ENCODE measurements at places on chromosomes 6 and 20.

DNA sequence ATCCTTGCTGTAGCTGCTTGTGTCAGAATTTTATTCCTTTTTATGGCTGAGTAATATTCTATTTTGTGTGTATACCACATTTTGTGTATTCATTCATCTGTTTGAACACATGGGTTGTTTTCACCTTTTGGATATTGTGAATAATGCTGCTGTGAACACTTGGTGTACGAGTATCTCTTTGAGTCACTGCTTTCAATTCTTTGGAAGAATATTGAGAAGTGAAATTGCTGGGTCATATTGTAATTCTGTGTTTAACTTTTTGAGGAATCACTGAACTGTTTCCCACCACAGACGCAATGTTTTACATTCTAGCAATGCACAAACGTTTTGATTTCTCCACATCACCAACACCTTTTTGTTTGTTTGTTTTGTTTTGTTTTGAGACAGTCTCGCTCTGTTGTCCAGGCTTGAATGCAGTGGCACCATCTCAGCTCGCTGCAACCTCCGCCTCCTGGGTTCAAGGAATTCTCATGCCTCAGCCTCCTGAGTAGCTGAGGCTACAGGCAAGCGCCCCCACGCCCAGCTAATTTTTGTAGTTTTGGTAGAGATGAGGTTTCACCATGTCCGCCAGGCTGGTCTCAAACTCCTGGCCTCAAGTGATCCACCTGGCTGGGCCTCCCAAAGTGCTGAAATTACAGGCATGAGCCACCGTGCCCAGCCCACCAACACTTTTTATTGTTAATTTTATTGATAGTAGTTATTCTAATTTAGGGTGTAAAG is 21.7 kb downstream of the CPXM1 start:
- DNase-seq = no peak

GRCh38 chr6:135215563-135215962 is 34.5 kb downstream of the MYB start:
- no peak for DNase-seq

DNA sequence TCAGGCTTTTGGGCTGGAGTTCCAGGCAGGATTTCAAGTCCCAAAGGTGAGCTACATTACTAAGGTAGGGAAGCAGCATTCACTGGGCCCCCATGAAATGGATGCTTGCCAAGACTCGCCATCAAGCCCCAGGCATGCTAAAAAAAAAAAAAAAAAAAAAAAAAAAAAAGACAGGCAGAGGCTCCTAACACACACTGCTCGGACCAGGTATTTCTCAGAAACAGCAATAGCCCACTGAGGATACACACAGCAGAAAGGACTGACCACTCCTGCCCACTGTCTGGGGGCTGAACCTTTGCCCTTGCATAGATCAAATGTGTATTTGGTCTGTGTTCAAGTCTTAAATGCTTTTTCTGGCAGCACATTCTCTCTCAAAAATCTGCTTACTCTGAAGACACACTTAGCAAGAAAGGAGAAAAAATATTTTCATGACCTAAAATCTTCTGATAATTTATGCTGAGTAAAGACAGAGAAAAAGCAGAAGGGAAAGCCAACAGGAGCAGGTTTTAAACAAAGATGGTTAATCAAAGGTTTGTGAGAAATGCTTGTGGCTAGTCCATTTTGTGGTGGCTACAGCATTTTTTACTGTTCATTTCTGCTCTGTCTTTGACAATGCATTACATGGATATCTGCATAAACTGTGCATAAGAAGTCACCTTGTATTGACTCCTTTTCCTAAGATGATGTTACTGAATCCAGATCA is 37.9 kb upstream of the BEND6 start:
- no peak for DNase-seq

GRCh38 chr20:4729265-4729664 is 7.6 kb downstream of the PRND start:
- no peak for DNase-seq

- DNase-seq = no peak
Measured at GRCh38 chr6:70129341-70129740, 173.5 kb downstream of the COL9A1 start.

GRCh38 chr6:5081955-5082354 is 3.2 kb upstream of the PPP1R3G start:
- no peak for DNase-seq

GRCh38 chr20:61325718-61326117 is 73.7 kb downstream of the CDH4 start:
- DNase-seq = no peak

DNA sequence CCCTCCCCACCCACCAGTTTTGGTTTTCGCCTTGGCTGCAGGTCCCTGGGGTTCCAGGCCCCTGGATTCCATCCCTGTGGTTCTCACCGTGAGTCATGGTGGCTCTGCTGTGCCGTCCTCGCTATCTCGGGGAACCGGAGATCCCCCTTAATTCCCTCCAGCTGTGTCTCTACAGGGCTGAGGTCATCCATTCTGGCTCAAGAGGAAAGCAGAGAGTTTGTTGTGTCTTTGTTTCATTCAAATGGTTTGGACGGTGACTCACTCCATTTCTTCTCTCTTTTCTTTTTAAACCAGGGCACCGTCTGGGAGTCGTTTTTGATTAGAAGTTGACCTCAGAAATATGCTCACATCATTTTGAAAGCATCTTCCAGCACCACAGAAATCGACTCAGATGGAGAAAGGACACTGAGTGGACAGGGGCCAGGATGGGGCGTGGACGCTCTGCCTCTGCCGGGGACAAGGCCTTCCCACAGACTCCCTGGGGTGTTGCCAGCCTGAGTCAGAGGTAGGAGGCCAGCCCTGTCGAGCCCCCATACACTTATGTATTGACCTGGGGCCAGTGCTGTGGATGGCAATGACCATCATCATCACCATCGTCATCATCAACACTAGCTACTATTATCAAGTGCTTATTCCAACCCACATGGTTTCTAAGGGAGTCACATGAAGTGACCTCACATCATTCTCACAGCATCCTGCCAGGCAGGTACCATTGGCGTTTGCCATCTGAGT is 176.2 kb downstream of the NFATC2 start:
- no peak for DNase-seq

GRCh38 chr20:52379723-52380336 is 188.3 kb upstream of the ZFP64 start:
- DNase-seq = peak; percentile 4

DNA sequence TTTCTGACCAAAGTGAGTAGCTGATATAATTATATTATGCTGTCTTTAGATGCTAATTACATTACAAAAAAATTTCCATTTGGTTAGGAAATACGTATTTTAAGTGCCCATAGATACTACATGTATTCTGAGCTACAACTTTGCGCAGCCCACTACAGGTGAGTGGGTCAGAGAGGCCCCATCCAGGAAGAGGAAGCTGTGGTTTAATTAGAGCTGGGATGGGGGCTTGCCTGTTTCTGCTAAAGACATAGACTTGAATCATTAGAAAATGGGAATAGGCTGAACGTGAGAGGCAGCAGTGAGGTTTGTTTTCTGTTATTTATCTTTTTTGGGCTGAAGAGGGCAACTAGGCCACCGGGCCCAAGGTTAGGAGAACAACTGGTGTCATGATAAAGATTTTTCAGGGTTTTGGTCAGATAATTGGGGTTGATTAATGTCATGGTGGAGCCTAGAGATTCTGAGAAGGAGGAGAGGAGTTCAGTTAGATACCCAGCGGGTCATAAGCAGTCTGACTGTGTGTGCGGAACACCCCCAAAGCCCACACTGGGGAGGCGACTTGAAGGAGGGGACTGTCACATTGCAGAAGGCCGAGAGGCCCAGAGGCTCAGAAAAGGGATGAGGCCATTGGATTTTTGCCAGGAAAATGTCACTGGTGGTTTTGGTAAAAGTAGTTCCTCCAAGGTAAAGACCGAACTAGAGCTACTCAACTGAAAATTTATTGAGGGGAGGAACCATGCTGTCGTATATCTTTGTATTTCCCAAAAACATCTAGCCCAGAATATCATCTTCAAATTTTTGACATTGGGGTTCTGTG is 14.5 kb upstream of the IRF4 start:
- no peak for DNase-seq

DNA sequence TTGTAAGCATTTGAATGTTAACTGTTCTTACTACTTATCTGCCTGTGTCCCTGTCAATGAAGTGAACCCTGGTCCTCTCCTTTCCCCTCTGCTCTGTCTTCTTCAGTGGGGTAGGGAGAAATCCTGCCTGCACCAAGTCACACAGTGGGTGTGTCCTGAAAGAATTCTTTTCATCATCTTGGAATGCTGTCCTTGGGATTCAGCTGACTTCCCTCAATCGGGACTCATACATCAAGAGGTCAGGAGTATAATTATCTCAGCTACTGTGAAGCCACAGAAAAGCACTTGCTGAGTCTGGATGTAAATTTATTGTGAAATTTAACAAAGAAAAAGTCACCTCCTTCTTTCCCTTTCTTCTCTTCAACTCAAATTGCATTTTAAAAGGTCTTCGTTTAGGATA is 328.5 kb downstream of the SOX4 start:
- no peak for DNase-seq

- DNase-seq = no peak
Measured at GRCh38 chr6:142749556-142749955, 195.4 kb downstream of the HIVEP2 start.

DNA sequence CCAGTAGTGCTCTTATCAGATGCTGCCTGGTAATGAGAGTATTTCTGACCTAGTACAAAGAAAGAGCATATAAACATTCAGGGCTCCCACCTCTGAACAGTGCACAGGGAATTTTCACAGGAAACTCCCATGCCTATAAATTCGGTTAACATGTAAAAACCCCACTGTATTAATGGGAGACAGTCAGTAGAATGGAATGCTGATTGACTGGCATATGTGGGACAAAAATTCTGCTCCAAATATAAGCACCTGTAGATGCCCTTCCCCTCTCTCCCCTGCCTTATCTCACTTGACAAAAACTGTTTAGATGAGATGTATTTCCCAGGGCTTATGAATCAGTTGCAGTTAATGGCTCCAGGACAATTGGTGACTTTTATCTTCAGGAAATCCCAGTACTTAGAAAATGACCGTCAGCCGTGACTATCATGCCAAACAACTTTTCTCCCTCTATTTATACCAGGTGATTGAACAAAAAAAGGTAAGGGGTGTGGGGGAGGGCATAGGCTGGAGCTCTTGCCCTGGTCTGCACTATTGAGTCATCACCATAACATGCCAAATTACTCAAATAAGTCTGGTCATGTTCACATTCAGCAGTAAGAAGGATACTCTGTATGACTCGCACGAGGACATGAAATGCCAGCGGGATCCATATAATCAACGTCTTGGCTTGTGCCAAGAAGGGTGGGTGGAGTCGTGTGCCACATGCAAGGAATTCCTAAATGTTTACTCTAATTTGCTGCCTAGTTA is 176.4 kb upstream of the BMP2 start:
- no peak for DNase-seq

DNA sequence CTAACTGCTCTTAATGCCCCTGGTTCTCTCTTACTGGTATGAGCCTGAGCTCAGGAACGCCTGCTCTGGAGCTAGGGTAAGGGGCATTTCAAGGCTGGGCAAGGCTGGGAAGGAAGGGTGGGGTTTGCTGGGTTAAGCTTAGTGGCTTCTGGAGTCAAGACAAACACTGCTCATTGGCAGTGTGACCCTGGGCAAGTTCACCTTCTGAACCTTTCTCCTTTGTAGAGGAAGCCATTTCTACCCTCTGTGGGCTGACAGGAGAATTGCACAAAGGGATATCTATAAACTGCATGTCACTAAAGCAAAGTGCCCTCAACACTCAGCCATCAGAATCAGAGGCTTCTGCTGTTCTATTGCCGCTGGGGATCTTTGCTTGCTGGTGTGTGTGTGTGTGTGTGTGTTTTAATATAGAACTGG is 20.3 kb upstream of the LRRN4 start:
- DNase-seq = no peak

DNA sequence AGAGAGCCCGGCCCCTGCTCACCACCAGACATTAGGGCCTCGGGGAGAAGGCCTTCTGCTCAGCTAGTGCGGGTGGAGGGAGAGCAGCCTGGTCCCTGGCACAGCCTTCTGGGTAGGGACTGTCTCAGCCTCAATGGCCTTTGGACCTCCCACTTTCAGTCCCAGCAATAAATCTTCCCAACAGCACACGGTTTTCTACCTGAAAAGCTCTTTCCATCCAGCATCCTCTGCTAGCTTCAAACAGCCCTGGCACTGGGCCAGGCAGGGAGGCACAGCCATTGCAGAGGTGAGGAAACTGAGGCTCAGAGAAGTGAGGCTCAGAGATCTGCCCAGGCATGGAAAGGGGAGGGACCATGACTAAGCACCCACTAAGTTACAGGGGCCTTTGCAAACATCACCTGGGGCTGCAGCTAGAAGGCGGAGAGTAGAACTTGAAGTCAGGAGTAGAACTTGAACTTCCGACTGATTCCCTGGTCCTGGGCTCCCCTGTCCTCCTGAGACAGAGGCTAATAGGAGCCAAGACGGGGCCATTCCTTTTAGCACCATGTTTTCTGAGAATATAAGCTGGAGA is 43.9 kb upstream of the NOL4L start:
- DNase-seq = no peak

DNA sequence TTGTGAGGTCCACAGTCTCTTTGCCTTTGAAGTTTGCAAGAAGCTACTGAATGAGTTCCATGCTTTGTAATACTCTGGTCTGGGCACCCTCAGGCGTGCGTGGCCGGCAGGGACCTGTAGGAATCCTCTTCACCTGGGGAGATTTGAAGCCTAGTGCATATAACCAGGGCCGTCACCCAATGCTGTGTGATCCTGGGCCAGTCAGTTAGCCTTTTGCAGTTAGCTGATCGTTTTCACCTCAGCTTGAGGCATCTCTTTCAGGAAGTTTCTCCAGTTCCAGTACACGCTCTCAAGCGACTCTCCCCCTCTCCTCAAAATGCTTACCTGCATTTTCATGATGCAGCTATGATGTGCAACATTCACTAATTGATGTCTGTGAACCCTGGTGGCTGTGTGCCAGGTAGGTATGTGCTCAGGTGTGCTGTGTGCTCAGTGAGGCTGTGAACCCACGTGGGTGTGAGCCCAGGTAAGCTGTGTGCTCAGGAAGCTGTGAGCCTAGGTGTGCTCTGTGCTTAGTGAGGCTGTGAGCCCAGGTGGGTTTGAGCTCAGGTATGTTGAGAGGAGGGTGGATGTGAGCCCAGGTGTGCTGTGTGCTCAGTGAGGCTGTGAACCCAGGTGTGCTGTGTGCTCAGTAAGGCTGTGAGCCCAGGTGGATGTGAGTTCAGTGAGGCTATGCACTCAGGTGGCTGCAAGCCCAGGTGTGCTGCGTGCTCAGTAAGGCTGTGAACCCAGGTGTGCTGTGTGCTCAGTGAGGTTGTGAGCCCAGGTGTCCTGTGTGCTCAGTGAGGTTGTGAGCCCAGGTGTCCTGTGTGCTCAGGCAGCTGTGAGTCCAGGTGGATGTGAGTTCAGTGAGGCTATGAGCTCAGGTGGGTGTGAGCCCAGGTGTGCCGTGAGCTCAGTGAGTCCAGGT is 120.4 kb downstream of the PHACTR3 start:
- no peak for DNase-seq

- DNase-seq = no peak
Measured at GRCh38 chr6:132209351-132209750, 191.9 kb downstream of the MOXD1 start.

GRCh38 chr6:64335195-64335594 is 699.6 kb downstream of the PHF3 start:
- no peak for DNase-seq

GRCh38 chr6:166467436-166468000 is 84.8 kb upstream of the MPC1 start:
- DNase-seq = no peak

Data from central memory CD4-positive, alpha-beta T cell (primary cell).